ENCODE measurements at places on chromosomes 7 and 10.

- no peak for DNase-seq
Measured at GRCh38 chr7:140165422-140165821, 11.4 kb downstream of the KDM7A start.

GRCh38 chr7:106865130-106866041, at the start of gene PIK3CG:
Gene PIK3CG (plus strand): TSS chr7:106865282. CDS start chr7:106867562, 2,280 bp downstream.
- DNase-seq, result no peak

DNA sequence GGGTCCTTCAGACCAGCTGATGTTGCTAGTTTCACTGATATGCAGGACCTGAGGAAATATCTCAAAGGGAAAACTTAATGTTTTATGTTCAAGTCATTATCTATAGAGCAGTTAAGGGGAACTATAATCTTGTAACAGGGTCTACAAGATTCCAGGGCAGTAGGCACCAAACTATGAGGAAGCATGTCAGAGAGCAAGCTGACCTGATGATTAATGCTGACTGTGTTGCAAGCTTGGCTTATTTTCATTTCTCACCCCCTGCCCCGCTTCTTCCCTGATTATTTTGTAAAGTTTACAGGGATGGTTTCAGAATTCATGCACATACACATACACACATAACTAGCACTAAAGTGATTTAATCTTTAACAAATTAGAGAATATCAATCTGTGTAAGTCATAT, 84.3 kb upstream of the CACNA2D1 start:
- DNase-seq, result no peak

DNA sequence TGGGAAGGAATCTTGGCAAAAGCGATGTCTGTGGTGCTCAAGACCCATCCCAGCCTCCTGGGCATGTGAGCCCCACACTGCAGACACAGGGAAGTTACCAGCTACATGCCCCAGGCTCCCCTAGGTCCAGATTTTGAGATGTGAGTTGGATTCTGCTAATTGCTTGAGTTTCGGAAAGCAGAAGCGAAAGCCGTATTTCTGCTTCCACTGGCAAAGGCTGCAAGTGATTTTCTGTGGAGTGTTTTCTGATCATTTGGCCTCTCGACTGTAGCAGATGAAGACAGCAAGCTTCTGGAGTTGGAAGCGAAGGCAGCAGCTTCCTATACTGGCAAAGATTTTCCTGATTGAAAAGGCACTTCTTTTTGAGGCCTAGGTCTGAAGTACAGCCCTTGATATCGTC, 29.6 kb downstream of the ANKRD16 start:
- no peak for DNase-seq

DNA sequence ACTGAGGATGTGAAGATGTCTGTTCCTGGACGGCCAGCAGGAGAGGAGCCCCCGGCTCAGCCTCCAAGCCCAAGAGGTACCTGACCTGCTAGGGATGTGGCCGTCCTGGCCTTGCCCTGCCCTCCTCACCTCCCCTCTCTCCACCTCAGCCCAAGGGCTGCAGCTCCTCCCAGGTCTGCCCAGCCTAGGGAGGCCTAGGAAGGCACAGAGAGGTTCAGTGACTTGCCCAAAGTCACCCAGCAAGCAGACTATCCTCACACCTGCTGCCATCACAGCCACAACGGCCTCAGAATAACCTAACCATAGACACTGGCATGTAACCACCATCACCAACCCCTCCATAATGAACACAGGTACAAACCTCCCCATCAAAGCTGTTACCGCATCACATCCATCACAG, 38.7 kb upstream of the LRRC18 start:
- no peak for DNase-seq

DNA sequence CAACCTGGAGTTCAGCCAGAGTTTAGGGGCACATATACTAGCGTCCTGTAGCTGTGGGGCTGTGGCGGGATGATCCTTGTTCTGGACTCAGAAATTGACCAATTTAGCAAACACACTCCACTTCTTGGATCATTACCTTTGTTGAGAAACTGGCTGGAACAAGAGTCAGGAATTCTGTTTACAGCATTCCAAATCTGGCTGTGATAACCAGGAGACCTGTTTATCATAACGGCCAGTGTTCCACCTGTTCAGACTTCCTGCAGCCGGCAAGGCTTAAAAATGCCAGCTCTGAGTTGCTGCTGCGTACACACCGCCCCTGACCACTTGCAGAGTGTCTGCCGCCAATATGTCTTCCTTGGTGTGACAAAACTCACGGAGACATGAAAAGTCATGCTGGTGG, 64.8 kb downstream of the ARMC3 start:
- DNase-seq, result no peak

DNA sequence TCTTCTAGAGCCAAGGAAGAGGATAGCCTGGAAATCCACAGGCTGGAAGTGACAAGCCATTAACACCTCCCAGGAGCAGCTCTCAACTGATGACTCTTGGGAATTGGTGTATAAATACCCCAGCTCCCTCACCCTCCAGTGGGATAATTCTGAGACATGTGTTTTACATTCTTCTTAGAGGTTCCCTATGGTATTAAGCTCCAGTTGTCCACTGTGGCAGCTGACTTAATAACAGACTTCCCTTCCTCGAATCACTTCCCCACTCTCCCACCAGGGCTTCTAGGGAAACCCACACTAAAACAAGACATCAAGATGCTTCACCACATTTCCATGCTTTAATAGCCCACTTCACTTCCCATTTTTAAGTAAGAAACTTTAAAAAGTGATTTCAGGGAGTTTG, 47.2 kb downstream of the FAM107B start:
- DNase-seq, result no peak

GRCh38 chr7:90629297-90629918, 33.3 kb downstream of the CDK14 start:
- DNase-seq, result no peak

All from stimulated activated CD4-positive, alpha-beta T cell treated with anti-CD3 and anti-CD28 coated beads, TNF-alpha, amount 100 ng/mL, for 24 hours (primary cell).